Purkinje cell (primary cell): ENCODE measurements at places on chromosomes 16 and 17. TPM values are rescaled to one million over a fixed set of nuclear protein-coding genes. Genes with fewer than 3 reads are reported as not detected.

Gene CLEC16A
- polyA plus RNA-seq, result 5.2 and 6.1 TPM in 2 replicates

Gene TMEM170A
- 32.0 and 36.9 TPM in 2 replicates for polyA plus RNA-seq

Gene DPEP2
- not detected in 2 replicates for polyA plus RNA-seq

Gene CDC27
- polyA plus RNA-seq, result 87.9 and 94.0 TPM in 2 replicates

Gene GLTPD2
- not detected in 2 replicates for polyA plus RNA-seq

Gene MYOCD
- polyA plus RNA-seq, result not detected in 2 replicates

Gene ZNF750
- not detected in 2 replicates for polyA plus RNA-seq

Gene CETP
- polyA plus RNA-seq, result not detected in 2 replicates

Gene C1QBP
- polyA plus RNA-seq, result 99.5 and 110 TPM in 2 replicates

Gene TBC1D3I
- polyA plus RNA-seq, result 0.13 TPM in 1 of 2 replicates, not detected in the other

Gene HOXB7
- not detected in 2 replicates for polyA plus RNA-seq

Gene GPR179
- not detected in 2 replicates for polyA plus RNA-seq

Gene MT1F
- polyA plus RNA-seq, result 3.5 and 4.8 TPM in 2 replicates

Gene THAP11
- polyA plus RNA-seq, result 5.9 and 6.4 TPM in 2 replicates

Gene HOXB3
- not detected in 2 replicates for polyA plus RNA-seq
